Psoas muscle (tissue), 8 donors: ENCODE measurements at places on chromosomes 1 and 21. TPM values are rescaled to one million over a fixed set of nuclear protein-coding genes. Genes with fewer than 3 reads are reported as not detected.

ARHGEF11 gene
- 19.9 TPM for total RNA-seq

CD1C gene
- 0.26 TPM for total RNA-seq

ENAH gene
- 119 TPM for total RNA-seq

DNA sequence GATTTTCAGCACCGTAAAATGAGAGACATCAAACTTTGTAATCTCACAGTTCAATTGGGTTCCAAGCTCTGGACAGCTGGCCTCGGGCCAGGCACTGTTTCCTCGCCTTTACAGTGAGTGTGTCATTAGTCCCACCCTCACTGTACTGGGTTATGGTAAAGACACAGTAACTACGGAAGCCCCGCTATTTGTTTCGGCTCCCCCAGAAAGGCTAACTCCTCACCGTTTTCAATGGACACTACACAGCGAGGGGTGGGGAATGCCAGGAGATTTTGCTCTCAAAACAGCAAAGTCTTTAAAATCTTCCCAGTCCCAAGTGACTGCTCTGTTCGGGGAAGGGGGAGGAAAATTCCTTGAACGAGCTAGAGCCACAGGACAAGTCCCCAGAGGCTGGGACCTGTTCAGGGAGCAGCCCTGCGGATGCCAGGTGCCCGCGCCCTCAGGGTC is 757 bp upstream of the SPSB1 start:
- peaks cover 34% of the 10 kb centered on the region for H3K4me1 ChIP-seq
- H3K27me3 ChIP-seq, result no peaks in the 10 kb centered on the region
- peak; percentile 72 for DNase-seq
- H3K4me3 ChIP-seq, result peak overlapping the region; percentile 93

DNA sequence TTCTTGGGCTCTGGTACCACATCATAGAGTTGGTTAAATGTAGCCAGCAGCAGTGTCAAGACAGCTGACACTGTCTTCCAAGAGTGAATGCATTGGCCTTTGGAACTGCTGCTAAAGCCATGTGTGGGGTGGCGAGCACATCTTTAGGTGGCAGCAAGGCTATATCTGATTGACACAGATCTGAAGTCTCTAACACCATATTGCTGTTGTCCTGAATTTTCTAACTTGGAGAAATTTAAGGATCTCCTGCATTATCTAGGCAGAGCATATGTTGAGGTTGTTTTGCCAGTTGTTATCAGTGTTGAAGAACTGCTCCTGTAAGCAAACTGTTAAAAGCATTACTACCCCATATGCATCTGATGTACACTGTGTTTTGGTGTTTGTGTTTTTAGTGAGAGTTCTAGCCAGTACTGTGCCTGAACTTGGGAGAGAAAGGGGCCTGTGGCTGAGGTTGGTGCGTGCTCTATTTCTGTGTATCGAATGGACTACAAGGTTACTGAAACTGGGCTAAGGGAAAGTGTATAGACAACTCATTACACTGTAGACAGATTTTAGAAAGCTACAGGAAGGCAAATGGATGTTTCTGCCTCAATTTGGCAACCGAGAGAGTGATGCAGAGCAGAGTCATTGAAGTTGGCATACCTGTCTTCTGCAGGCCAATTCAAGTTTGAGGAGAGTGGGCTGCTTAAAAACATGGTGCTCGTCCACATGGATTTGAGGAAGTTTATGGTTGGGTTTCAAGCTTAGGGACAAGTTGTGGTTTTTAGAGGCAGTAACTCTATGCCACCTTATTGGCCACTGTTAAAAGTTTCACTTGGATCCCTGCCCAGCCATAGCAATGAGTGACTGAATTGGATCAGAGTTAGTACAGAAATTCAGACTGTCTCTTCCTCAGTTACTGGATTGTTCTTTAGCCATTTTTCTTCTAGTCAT is 16.9 kb downstream of the DYRK3 start:
- H3K4me1 ChIP-seq, result peaks cover 4% of the 10 kb centered on the region
- H3K27ac ChIP-seq, result no peak overlapping the region
- no peaks in the 10 kb centered on the region for H3K27me3 ChIP-seq
- no peak for DNase-seq

DNA sequence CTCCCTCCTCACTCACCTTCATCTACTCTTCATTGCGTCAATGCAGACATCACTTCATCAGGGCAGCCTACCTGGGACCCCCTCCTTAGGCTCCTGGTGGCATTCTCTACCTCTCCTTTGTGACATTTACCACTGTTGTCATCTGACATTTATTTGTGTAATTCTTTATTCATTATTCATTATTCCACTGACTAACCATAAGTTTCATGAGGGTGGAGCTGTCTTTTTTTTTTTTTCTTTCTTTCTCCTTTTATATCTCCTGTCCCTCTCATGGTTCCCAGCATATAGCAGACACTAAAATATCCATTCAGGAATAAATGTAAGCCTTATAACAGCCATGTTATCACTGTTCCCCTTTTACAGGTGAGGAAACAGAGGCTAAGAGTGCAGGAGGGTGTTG is 126.8 kb downstream of the KAZN start:
- no peaks in the 10 kb centered on the region for H3K36me3 ChIP-seq
- H3K4me3 ChIP-seq, result no peak overlapping the region
- no peaks in the 10 kb centered on the region for H3K4me1 ChIP-seq
- no peak for DNase-seq
- H3K27ac ChIP-seq, result no peak overlapping the region
